ENCODE measurements at places on chromosomes 5 and 9. TPM values are rescaled to one million over a fixed set of nuclear protein-coding genes. Genes with fewer than 3 reads are reported as not detected.

Gene LMX1B
- total RNA-seq: not detected

Gene PPP2R2B
- total RNA-seq: 135 TPM

Gene C5orf58
- not detected for total RNA-seq

Gene PCDHGA8
- total RNA-seq: 30.0 TPM

Gene ACER2
- total RNA-seq: 9.1 TPM

Gene DMRTA1
- 0.63 TPM for total RNA-seq

Gene FAM13B
- total RNA-seq: 114 TPM

Gene SMIM32
- 0.63 TPM for total RNA-seq

Gene PCDHGB5
- total RNA-seq: 41.6 TPM

Gene FGF1
- 3.4 TPM for total RNA-seq
